ENCODE measurements at places on chromosomes 3 and 15.

GRCh38 chr15:96896766-96897165 is 566.3 kb downstream of the NR2F2 start:
- DNase-seq: no peak

- no peak for DNase-seq
Measured at GRCh38 chr15:62935300-62936081, 107.1 kb upstream of the TPM1 start.

- DNase-seq: no peak
Measured at GRCh38 chr15:80780416-80781221, 1.4 kb downstream of the CEMIP start.

DNA sequence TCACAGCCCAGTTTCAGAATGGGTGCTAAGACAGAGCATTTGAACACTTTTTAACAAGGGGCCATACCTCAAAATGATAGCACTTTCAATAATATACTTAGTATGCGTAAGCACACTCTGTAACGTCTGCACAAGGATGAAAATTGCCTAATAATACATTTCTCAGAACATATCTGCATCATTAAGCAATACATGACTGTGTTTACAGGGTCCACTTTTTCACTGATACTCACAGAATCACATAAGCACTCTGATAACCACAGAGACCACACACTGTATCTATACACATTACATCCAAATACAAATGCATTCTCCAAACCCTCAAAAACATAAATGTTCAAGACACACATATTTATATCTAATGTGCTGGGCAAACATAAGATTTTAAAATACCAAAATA is 79.8 kb downstream of the NR1I2 start:
- DNase-seq: no peak

DNA sequence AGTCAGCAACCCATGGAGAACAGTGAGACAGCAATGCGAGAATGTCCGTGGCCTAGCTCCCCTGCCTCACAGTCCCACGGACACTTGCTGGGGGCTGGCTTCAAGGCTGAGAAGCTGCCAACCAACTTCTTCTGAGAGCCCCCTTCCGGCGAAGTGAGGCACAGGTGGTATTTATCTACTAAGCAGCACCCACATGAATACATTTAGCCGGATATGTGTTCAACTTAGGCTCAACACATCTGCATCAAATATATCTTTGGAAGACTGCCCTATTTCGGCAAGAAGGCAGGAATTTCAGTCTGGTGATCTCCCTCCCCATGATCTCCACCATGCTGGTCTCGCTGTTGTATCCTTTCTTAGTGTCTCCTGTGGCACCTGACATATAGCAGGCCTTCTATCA is 340.9 kb upstream of the NR2E3 start:
- no peak for DNase-seq

GRCh38 chr3:23465569-23465968 is 262.4 kb downstream of the UBE2E2 start:
- DNase-seq: no peak

GRCh38 chr3:196517919-196518318 is 2.8 kb upstream of the SMCO1 start:
- no peak for DNase-seq

- DNase-seq: no peak
Measured at GRCh38 chr3:78634316-78634715, 1133.5 kb downstream of the ROBO1 start.

- no peak for DNase-seq
Measured at GRCh38 chr15:83444936-83445335, 2.2 kb upstream of the SH3GL3 start.

- DNase-seq: no peak
Measured at GRCh38 chr3:115401851-115402501, 221.3 kb upstream of the GAP43 start.

Data from stimulated activated CD4-positive, alpha-beta T cell treated with anti-CD3 and anti-CD28 coated beads, Interleukin-2, amount 100 ng/mL, for 4 hours (primary cell).